ENCODE measurements at places on chromosomes 6 and 20. TPM values are rescaled to one million over a fixed set of nuclear protein-coding genes. Genes with fewer than 3 reads are reported as not detected.
A peak's percentile ranks its signal among the peaks of the same experiment; 100 is the strongest.

The C6orf58 gene
- total RNA-seq, result not detected

DNA sequence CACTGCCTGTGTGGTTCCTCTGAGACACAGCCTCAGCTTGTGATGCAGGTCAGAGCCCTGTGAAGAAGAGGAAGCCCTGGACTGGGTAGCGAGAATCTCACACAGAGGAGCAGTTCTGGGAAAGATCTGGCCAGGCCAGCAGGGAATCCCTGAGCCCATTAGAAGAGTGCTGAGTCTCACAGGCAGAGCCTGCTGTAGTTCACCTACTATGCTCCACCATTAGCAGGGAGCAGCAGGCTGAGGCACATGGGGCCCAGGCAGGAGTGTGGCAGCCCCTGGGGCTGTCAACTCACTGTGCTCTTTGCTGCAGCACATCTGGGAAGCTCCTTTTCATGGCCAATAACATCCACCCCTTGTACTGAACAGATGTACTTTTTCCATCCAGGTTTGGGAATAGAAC lies 146.8 kb upstream of the B3GAT2 start:
- no peak for DNase-seq

The HLA-DQA1 gene
- 20.3 TPM for total RNA-seq

GRCh38 chr6:56914798-56915658 lies 39.9 kb upstream of the BEND6 start:
- no peak for DNase-seq

DNA sequence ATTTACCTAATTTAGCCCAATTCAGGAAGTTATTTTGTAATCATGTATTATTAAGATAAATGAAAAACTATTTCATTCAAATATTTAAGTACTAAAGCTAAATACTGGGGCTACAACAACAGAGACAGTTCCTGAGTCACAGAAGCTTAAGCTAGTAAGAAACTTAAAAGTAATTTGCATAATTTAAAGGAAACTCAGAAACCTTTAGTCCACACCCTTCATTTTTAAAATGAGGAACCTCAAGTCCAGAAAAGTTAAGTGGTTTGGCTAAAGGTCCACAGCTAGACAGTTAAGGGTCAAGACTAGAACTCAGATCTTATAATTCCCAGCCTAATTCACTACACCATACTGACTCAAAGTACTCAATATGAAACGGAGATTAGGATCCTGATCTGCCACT lies 7.2 kb downstream of the LMBRD1 start:
- no peak for DNase-seq

- DNase-seq, result peak; percentile 37
Observed at GRCh38 chr6:113564371-113565171, 292.6 kb upstream of the MARCKS start.

The EDN3 gene
- 0.16 TPM for total RNA-seq

The WFDC12 gene
- not detected for total RNA-seq

GRCh38 chr6:37861452-37861851 lies 41.9 kb downstream of the ZFAND3 start:
- DNase-seq, result no peak

The MARCKS gene
- 0.96 TPM for total RNA-seq

The SDC4 gene
- total RNA-seq, result 98.1 TPM

The OGFR gene
- total RNA-seq, result 47.9 TPM

The LY6G5C gene
- total RNA-seq, result 3.5 TPM

- DNase-seq, result no peak
Observed at GRCh38 chr20:58137236-58137635, 91.2 kb downstream of the ANKRD60 start.

DNA sequence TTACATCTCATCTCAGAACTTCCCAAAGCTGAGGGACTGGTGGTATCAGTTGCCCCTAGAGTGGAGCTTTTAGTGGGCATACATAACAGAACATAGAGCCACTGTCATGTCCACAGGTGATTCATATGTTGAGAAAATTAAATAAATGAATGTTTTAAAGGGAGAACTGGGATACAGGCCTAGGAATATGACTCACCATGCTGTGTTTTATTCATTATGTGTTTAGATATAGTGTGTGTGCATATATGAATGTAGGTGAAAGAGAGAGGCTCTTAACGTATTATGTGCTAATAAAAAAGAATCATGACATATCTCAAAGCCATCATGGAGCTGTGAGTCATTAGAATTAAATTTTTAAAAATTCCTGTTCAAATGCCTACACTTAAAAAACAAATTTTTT lies 332.2 kb upstream of the RSPO3 start:
- DNase-seq, result no peak

The CD24 gene
- total RNA-seq, result not detected

The GABRR1 gene
- not detected for total RNA-seq

DNA sequence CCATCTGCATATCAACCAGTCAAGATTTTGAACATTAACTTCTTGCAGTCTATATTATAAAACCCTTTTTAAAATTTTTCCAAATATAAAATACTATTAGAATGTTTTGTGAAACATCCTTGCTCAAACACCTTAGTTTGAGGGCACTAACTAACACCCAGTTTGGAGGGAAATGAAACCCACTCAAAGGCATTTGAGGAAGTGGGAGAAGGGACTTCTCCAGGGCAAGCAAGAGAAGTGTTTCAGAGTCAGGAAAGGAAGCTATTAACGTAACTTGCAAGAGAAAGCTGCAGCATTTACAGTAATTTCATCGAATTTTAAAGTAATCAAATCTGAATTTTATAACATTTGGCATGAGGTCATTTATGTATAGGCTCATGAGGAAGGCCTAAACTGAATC lies 21.3 kb downstream of the MTFR2 start:
- no peak for DNase-seq

GRCh38 chr6:103570431-103570830 lies 1289.3 kb downstream of the HACE1 start:
- no peak for DNase-seq

The FNDC1 gene
- 0.04 TPM for total RNA-seq

- DNase-seq, result no peak
Observed at GRCh38 chr6:90369024-90369519, 72.4 kb upstream of the BACH2 start.

- no peak for DNase-seq
Observed at GRCh38 chr6:52526634-52527033, 50.2 kb downstream of the TRAM2 start.

GRCh38 chr20:8394308-8394945 lies 262.4 kb downstream of the PLCB1 start:
- DNase-seq, result no peak

The SYTL3 gene
- 96.6 TPM for total RNA-seq

DNA sequence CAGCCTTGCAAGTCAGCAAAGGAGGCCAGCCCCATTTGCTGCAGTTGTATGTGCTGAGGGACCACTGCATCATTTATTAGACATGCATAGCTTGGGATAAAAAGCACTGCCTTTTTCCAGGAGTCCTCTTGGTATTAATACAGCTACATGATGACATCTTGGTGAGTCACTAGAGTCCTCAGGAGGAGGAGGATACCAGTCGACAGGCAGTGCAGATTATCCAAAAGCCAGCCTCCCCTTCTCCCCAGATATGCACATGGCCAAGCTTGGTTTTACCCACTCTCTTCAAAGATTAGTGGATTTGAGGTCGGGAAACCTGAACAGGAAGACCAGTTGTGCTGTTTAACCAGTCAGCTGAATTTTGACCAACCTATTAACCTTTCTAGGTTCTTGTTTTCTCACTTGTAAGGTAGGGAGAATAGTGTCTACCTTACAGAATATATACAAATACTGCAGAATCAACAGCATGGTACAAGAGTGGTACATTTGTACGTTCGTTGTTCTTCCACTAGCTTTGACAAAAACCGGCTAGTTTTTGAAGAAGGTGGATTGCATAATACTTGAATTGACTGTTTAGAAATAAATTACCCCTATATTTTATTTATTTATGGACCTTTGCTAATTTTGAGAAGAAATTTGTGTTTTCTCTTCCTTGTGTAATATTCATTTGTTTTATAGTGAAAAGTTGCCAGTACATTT lies 31.9 kb downstream of the VAPB start:
- no peak for DNase-seq

All from CD8-positive, alpha-beta memory T cell (primary cell).